ENCODE measurements at places on chromosomes 6 and 20.

DNA sequence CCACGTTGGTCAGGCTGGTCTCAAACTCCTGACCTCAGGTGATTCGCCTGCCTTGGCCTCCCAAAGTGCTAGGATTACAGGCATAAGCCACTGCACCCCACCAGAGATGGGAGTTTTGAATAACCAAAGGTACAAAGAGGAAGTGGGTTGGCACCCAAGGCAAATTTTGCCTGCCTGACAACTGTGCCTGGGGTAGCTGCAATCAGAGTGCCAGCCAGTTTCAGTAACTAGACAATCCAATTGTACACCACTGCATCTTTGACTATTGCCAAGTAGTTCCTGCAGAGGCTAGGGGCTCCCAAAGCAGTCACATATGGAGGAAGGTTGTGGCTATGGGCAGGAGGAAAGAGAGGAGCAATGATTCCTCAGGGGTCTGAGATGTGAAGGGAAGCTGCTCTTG lies 16.6 kb downstream of the ZC3H12D start:
- DNase-seq, result no peak

GRCh38 chr6:33450434-33450833 lies 3.9 kb upstream of the ZBTB9 start:
- DNase-seq, result no peak

GRCh38 chr6:17497535-17498095 lies 102.5 kb upstream of the FAM8A1 start:
- DNase-seq, result no peak

GRCh38 chr6:3259491-3259958 lies 778 bp downstream of the PSMG4 start:
- DNase-seq, result no peak

- no peak for DNase-seq
Observed at GRCh38 chr6:43772681-43773049, 2.7 kb downstream of the VEGFA start.

DNA sequence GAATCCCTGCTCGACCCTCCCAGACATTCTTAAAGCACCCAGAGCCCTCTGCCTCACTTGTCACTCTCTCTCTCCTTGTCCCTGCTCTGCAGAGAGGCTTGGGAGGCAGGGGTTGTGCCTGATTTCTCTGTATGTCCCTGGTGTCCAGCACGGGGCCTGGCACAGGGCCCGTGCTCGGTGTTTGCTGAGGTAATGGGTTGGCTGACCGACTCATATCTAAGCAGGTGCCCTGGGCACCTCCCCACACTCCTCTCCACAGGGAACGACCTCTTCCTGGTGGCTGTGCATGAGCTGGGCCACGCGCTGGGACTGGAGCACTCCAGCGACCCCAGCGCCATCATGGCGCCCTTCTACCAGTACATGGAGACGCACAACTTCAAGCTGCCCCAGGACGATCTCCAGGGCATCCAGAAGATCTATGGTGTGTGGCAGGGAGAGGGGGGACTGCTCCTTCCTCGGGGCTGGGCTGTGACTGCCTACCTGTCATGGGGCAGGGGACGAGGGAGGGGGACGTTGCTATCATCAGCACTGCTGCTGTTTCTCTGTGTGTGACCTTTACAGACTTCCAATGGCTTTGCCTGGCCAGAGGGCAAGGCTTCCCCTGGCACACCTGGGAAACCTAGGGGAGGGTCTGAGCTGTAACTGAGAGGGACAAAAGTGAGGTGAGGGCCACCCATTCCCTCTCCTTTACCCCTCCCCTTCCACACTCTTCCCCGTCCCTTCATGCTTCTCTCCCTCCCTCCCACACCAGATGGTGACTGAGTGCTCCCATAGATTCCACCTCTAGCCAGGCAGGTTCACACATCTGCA lies 14.2 kb downstream of the MMP24OS start:
- no peak for DNase-seq

- DNase-seq, result no peak
Observed at GRCh38 chr6:164502833-164503232, 806.6 kb downstream of the C6orf118 start.

DNA sequence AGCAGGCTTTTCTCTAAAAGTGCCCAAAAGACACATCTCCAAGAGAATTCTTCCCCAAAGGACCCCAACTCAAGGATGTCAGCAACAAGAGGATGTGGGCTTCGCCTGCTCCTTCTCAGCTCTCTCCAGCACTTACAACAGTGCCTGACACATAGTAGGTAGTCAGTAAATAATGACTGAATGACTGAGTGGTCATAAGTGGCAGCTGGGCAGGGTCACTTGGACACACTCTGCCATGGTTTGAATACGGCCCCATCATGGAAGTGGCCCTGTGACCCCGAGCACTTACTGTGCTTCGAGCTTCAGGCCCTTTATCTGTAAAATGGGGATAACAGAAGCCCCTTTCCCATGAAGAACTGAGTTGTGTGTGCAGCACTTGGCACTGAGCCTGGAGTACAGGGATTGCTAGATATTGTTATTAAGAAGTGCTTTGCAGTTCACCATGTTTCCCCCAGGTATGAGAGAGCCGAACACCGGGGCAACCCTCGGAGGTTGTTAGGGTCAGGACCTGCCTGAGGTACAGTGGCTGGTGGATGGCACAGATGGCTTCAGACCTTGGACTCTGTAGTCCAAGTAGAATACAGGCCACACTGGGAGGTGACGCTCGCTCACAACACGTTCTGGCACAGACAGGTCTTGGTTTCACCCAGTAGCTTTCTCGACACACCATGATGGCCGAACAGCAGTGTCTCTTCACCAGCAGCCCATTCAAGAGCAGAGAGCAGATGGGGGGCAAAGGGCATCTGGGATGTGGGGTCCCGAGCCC lies 56.0 kb downstream of the NOL4L start:
- DNase-seq, result no peak

GRCh38 chr6:38467566-38467965 lies 172.2 kb downstream of the BTBD9 start:
- DNase-seq, result no peak

- DNase-seq, result no peak
Observed at GRCh38 chr6:153162172-153162571, 31.1 kb upstream of the RGS17 start.

DNA sequence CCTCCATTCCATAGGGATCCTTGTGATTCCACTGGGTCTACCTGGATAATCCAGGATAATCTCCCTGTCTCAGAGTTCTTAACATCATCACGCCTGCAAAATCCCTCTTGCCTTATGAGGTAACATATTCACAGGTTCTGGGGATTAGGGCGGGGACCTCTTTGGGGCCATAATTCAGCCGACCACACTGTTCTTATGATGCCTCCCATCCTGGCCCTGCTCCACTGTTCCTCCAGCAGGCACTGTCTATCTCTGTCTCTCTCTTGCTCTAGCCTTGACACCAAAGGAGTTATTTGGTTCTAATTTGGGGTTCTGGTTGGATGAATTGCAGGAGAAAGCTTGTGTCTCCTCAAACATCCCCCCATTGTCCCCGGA lies 168.1 kb downstream of the NFATC2 start:
- DNase-seq, result no peak

DNA sequence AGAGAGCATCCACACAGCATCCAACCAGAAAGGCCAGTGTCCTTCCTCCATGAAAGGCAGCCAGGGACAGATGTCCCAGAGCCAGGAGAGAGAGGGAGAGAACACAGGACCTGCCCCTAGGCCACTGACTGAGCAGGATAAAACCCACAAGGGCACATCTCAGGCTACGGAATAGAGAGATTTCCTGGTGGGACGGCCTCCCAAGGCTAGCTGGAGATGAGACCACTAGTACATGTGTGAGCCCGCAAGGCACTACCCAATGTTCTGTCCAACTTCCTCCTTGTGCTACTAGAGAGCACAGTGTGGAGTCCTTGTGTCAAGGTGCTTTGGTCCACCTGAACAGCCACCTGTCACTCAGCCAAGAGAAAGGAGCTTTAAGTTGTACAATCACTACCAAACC lies 44.2 kb downstream of the PLCG1 start:
- DNase-seq, result no peak

DNA sequence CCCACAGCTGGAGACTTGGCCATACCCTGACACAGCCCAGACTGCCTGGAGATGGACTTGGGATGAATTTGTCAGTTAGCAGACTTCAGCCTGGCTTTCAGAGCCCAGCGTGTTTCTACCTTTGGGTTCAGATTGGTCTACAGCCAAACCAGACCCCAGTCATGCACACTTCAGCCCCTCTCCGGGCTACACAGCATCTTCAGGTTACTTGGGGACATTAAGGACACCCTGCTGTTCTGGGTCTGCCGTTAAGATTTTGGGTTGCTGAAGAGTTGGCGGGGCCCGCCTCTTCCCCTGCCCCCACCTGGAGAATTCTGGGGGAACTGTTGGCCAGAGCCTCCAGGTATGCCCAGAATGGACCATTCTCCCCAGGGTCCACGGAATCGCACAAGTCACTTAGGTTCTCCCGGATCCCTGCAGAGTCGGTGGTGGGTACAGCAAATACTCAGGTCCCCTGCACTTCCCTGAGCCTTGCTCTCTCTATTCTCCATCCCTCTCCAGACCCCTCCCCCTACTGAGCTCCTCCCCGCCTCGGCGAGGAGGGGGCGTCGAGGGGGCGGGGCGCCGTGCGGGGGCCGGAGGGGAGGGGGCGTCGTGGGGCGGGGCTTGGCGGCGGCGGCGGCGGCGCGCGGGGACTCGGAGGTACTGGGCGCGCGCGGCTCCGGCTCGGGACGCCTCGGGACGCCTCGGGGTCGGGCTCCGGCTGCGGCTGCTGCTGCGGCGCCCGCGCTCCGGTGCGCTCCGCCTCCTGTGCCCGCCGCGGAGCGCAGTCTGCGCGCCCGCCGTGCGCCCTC lies at the start of gene PTK7:
TSS of gene PTK7 (plus strand) at position 645 of the 794 bp plus-strand sequence. CDS start 175 bp downstream, outside the sequence.
- DNase-seq, result no peak

GRCh38 chr6:169946971-169947370 lies 195.5 kb downstream of the ERMARD start:
- no peak for DNase-seq

GRCh38 chr6:53437557-53438202 lies 88.9 kb upstream of the ELOVL5 start:
- no peak for DNase-seq

GRCh38 chr6:134938896-134939295 lies 11.0 kb downstream of the ALDH8A1 start:
- DNase-seq, result no peak

- no peak for DNase-seq
Observed at GRCh38 chr20:54534101-54534500, 58.7 kb downstream of the DOK5 start.

DNA sequence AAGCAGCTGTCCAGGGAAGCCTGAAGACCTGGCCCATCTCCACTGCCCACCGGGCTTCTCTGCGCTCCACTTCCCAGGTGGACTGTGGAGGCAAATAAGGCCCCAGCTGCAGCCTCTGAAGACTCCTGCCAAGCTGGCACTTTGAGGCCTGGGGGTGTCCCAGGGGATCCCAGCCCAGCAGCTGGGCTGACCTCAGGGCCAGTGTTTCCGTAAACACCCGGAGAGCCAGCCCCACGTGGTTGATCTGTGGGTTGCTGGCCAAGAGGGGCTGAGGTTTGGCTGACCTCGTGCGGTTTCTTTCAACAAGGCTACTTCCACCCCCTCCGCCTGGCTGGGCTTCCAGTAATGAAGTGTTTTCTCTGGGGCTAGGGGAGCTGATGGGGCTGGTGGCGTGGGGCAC lies 12.4 kb upstream of the CCN5 start:
- DNase-seq, result no peak

All from KG1 (cell line).